Stimulated activated CD8-positive, alpha-beta memory T cell treated with anti-CD3 and anti-CD28 coated beads, Interleukin-4, amount 100 ng/mL, for 48 hours (primary cell): ENCODE measurements at places on chromosomes 6 and 20.

DNA sequence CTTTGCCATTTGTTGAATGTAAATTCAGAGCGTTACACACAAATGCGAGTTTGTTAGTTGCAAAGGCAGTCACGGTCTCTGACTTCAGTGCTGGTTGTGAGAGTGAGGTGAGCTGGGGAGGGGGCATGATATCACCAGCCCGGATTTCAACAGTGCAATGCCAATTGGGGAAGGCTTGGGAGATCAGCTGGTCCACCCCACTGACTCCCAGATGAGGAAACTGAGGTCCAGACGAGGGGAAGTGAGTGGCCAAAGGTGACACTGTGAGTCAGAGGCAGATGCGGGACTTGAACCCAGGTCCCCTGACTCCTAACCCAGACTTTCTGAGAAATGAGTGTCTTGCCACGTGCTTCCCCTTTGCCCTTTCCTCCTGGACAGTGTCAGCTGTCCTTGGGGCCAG lies 62.1 kb downstream of the CEBPB start:
- DNase-seq, result no peak

- DNase-seq, result no peak
These were observed 46.7 kb upstream of the MOCS1 start for GRCh38 chr6:39980839-39981580.

- no peak for DNase-seq
These were observed 38.8 kb downstream of the SESN1 start for GRCh38 chr6:109055771-109056235.

DNA sequence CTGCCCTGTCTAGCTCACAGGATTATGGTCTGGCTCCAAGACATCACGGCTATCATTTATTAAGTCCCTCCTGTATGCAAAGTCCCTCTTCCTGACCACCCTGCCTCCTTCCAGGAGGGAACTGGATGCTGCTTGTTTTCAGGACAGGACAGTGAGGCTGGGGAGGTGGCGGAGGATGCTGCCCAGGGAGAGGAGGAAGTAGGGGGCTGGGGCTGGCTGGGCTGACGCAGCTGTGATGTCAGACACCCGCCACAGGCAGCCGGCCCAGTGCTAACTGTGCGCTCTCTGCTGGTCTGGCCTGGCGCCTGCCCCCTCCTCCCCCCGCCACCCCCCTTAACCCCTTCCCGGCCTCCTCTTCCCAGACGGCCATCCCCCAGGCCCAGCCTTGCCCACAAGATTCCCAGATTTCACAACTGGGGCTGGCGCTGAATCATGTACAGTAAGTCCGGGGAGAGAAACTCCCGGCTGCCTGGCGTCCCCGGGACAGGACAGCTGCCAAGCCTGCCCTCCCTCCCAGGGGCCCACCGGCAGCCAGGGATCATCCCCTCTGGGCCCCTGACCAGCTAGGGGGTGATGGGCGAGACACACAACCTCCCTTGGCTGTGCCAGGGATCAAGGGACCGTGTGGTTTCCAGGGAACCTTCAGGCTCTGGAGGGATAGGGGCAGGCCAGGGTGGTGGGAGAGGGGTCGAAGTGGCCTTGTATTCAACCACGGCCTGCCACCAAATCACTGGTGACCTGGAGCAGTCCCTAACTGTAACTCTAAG lies 118.1 kb downstream of the CEBPB start:
- no peak for DNase-seq

DNA sequence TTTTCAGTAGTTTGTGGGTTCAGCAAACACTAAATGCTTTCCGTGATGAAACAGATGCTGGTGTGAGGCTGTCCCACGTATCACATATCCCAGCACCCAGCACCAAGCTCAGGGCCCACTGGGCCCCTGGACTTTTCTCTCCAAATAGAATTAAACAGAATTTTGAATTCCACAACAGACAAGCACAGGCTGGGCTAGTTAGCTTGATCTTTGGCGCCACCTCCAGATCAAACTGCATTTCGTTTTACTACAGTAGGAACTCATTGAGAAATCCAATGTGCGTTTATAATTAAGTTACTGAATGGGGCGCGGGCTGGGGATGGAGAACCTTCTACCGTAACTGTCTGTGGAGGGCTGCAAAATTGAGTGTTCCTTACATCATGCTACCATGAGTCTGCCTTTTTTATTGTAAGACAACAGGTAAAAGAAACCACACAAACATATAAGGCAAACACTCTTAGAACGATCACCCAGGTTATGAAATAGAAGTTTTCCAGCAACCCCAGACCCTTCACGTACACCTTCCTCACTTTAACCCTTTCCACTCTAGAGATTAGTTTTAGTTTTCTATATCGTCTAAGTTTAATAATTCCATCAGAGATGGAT lies 107.8 kb downstream of the ZFP64 start:
- peak; percentile 69 for DNase-seq

GRCh38 chr6:53834132-53834531 lies 39.3 kb downstream of the LRRC1 start:
- no peak for DNase-seq

DNA sequence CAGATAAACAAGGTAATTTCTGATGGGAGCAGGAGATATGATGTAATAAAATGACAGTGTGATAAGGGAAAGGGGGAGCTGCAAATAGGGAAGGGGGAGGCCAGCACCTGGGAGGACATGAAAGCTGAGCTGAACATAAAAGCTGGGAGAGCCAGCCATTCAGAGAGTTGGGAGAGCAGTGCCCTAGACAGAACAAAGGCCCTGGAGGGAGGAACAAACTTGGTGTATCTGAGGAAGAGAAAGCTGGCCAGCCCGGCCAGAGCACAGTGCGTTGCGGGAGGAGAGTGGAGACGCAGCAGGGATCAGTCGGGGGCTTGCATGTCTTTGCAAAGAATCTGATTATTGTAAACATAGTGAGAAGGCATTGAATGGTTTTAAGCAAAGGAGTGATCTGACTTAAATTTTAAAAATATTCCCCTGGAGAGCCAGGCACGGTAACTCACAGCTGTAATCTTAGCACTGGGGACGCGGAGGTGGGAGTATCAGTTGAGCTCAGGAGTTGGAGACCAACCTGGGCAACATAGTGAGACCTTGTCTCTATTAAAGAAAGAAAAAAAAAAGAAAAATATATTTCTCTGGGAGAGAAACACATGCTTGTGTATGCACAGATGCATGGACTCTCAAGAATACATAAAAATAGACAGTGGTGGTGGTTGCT lies 318.2 kb downstream of the ZFAND3 start:
- no peak for DNase-seq

GRCh38 chr6:99495466-99495865 lies 19.8 kb downstream of the USP45 start:
- DNase-seq, result no peak

GRCh38 chr6:9412951-9413559 lies 977.7 kb upstream of the SLC35B3 start:
- peak; percentile 28 for DNase-seq

- DNase-seq, result no peak
These were observed 9.3 kb upstream of the HLA-DQB2 start for GRCh38 chr6:32772656-32773055.
